ENCODE measurements at places on chromosomes 2 and 18.

GRCh38 chr2:235291461-235291860 is 202.4 kb upstream of the AGAP1 start:
- no peak for DNase-seq

GRCh38 chr2:111171337-111171930 is 50.7 kb downstream of the BCL2L11 start:
- DNase-seq: no peak

- DNase-seq: no peak
Observed at GRCh38 chr18:55337908-55338521, 250.0 kb downstream of the TCF4 start.

DNA sequence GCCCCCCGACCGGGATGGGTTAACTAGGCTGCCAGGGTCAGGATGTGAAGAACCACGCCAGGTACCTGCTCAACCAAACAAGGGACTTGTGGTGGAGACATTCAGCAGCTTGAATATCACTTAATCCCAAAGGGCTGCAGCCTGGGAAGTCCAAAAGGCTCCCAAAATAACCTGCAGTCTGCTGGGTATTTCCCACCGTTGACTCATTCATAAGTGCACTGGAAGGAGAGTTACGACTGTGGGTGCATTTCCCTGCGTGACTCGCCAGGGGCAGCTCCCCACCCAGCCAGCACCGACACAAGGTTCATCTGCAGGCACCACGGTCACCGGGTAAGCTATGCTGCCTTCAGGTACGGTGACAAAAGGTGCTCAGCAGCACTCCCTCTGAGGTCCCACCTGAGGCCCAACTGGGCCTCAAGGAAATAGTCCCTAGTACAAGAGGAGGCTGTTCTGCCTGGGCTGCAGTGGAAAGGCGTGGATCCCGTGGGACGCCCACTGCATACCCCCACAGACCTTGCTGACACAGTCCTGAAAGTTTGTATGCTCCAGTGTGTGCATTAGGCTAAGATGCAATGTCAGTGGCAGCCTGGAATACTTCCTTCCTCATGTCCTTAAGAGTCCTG is 86.5 kb downstream of the UXS1 start:
- no peak for DNase-seq

DNA sequence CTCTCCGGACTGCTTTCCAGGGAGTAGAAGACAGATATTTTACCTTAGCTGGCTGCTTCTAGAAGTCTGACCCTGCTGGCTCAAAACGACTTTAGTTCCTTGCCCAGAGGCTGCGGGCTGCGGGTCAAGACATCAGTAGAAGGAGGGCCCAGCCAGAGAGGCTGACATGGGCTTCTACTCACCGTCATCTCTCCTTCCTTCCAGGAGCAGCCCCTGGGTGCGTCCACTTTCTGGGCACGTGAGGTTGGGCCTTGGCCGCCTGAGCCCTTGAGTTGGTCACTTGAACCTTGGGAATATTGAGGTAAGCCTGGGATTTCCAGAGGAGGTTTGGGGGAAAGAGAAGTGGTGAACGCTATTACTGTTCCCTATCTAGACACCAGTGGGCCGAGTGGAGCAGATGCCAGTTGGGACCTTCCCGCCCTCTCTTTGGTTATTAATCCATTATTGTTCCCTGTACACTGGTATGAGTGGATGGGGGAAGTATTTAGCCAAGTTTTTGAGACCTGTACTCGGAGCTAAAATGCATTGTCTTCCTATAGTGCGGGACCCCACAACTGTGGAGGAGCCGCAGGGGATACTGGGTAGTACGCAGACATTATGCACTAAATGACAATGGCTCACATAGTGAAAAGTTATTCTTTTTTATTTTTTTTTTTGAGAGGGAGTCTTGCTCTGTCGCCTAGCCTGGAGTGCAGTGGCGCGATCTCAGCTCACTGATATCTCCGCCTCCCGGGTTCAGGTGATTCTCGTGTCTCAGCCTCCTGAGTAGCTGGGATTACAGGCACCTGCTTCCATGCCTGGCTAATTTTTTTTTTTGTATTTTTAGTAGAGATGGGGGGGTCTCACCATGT is 26.3 kb upstream of the CASP8 start:
- DNase-seq: no peak

DNA sequence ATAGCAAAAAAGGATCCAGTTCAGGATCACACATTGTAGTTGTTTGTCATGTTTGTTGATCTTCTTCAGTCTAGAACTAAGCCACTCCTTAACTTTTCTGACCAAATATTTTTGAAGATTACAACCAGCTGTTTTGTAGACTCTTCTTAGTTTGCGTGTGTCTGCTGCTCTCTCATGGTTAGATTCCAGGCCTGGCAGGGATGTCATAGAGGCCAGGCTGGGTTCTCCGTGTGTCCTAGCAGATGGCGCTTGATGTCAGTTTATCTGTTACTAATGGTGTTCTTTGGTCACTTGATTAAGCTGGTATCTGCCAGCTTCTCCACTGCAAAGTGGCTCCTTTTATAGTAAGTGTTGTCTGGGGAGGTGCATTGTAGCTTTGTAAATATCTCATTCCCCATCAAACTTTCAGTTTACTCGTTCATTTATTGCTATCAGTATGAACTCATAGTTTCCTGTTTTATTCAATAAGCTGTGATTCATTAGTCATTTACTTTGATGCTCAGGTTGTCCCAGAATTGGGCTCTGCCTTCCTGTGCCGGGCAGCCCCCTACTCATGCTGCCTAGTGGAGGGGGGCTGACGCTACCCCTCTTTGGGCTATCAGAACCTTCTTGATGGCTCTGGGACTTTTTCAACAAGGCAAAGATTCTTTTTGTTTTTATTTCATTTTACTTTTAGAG is 42.1 kb downstream of the GRHL1 start:
- peak; percentile 50 for DNase-seq

GRCh38 chr18:59448546-59448945 is 89.5 kb upstream of the LMAN1 start:
- no peak for DNase-seq

GRCh38 chr2:164661349-164661748 is 40.1 kb upstream of the GRB14 start:
- no peak for DNase-seq

DNA sequence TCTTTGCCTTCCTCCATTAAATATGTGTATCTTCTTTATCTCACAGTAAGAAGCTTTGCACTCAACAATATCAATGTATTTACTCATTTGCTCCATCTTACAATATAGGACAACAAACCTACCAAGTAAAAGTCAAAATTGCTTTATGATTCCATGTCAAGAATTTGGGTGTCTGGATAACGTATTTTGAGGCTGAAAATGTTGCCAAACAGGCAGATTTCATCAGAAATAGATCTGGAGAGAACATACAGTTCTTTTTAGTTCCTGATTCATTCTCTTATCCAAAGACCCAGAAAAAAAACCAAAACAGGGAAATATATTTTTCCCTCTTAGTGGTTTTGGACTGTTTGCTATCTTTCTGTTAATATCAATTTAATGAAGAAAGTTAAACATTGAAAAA is 621.1 kb downstream of the STK39 start:
- no peak for DNase-seq

DNA sequence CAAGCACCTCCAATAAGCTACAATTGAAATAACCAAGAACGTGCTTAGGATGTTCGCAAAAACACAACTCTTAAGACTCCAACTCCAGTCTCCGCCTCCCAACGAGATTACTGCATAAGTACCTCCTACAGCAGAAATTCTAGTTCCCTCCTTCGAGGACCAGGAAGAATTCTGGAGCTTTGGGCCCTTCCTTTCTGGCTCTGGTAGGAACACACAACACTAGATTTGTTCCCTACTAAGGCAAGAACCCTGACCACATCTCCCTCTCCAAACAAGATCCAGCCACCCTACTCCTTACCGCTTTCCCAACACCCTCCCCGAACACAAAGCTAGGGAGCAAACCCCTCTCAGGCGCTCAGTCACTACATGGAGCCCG is 721 bp downstream of the ADAM17 start:
- DNase-seq: no peak

- no peak for DNase-seq
Observed at GRCh38 chr18:2400701-2401196, 170.6 kb downstream of the METTL4 start.

DNA sequence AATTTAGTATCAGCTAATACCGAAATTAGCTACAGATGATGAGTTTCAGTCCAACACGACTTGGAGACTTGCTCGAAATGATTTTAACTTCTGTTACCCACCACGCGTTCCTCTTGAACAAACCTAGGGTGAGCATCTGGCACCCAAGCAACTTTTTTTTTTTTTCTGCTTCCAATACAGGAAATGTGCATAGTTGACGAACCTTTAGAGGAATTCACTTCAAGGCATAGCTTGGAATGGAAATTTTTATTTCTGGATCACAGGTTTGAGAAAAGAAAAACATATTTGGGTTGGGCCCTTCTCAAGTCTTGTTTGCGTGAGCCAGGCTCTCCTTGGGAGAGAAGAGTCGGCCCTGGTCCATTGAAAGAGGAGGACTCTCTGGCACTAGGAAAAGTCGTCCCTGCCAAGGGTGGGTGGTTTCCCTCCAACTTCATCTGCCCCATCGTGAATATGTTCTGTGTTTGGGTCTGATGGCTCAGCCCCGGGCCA is 37.4 kb upstream of the RPL31 start:
- no peak for DNase-seq

GRCh38 chr18:77784759-77785379 is 535.2 kb downstream of the GALR1 start:
- DNase-seq: no peak

Measured in cardiac septum (tissue), 1 donor.